ENCODE measurements at places on chromosomes 1 and 21.

DNA sequence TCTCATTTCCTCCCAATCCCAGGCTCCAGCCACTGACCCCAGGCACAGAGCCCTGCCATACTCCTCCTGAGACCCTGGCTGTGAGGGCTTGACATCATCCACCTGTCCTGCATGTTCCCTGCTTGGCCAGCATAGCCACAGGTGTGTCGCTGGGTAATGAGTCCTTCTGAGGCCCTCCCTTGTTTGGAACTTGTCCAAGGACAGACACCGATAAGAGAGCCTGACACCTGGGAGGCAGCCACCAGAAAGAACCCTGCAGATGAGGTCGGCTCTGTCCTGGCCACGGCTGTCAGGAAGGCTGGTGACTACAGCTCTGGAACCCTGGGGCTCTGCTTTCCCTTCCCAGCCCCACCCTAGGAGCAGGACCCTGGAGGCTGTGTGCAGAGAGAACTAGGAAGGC lies 34.6 kb downstream of the TMEM63A start:
- no peak for DNase-seq

DNA sequence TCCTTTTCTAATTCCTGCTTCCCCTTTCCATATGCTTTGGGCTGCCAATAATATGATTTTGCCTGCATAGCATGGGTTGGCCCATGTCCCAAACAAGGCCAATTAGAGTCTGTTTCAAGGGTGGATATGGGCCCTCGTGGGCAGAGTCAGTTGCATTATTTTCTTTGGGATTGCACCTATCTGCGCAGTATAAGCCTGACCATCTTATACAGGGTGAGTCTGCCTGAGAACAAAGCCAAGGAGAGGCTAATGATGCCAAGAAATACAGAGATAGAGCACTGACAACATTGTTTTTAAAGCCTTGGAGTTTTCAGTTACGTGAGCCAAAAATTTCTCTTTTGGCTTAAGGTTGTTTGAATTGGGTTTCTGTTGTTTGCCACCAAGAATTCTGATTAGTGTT lies 18.6 kb downstream of the OVAAL start:
- no peak for DNase-seq

DNA sequence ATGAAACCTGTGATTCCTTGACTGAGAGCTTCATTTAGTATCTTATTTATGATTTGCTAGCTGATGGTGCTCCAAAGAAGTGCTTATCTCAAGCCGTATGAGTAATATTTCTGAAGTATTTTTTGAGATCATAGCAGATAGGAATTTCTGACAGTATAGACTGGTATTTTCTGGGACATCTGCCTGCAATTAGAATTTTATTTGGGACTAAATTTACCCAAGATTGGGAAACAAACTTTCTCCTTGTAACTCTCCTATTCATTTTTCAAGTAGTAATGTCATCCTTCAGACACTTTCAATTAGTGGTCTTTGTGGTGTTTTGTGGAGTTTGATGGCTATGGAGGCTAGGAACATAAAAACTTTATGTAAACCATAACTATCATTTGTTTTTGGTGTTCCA lies 597.2 kb upstream of the ZP4 start:
- no peak for DNase-seq

GRCh38 chr1:76862447-76862846 lies 4.8 kb upstream of the ST6GALNAC5 start:
- no peak for DNase-seq

DNA sequence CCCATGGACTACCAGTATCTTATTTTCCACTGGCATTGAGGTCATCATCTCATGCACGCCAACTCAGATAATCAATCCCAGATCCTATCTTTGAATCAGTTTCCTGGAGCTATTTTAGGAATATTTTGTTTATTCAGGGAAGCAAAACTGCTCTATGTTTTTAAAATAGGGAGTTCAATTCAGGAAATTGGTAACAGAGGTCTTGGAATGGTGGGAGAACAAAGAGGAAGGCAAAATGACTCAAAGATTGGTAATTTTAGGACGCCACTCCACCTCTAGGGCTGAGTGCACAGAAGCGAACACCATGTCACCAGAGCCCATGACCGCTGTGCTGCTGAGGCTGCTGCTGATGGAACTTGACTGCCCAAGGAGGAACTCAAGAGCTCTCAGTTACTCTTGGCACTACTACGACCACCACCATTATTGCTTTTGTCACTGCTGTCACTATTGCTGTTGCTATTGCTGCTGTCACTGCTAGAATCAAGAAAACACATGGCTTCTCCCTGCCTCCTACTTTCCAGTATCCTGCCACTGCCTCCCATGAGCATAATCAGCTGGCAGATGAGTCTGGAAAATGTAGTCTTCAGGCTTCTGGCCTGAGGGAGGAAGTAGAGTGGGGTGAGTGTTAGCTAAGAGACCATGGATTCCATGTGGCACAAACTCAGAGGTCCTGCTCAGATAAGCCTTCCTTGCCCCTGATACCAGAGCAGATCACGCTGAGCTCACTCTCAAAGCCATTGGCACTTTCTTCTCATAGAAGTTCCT lies 71.6 kb upstream of the CNIH3 start:
- no peak for DNase-seq
